ENCODE measurements at places on chromosomes 11 and 22.

DNA sequence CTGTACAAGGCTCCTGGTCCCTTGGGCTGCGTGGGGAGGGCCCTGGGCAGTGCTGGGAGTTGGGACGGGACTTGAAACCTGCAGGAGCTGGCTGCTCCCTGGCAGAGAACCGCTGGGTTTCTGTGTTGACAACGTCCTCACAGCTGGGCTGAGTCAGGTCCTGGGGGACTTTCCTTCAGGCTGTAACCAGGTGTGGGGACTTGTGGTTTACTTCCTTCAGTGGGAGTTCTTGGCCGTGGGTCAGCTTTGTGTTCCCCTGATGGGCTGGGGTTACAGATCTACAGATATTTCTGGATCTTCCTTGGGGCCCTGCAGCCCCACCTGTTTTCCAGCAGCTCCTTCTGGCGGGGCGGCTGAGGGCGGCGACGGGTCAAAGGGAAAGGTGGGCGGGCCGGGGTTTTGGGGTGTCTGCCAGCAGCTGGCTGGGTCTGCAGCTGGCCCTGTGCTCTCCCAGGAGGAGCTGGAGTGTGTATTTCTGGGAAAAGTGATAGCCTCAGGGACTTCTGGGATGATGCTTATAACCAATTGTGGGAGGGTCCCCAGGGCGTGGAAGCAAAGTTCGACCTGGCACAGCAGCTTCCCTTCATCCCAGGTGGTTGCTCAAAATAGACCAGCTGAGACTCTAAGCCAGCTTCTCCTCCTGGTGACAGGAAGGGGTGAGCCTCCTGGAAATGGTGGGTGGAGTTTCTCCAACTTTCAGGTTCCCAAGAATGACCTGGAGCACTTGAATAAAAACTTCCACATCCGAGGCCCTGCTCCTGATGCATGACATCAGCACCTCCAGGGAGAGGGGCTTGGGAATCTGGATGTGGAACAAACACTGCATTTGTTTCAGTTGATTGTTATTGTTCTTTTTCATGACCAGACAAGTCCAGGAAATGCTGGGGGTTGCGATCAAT is 19.1 kb downstream of the ST14 start:
- DNase-seq, result no peak

DNA sequence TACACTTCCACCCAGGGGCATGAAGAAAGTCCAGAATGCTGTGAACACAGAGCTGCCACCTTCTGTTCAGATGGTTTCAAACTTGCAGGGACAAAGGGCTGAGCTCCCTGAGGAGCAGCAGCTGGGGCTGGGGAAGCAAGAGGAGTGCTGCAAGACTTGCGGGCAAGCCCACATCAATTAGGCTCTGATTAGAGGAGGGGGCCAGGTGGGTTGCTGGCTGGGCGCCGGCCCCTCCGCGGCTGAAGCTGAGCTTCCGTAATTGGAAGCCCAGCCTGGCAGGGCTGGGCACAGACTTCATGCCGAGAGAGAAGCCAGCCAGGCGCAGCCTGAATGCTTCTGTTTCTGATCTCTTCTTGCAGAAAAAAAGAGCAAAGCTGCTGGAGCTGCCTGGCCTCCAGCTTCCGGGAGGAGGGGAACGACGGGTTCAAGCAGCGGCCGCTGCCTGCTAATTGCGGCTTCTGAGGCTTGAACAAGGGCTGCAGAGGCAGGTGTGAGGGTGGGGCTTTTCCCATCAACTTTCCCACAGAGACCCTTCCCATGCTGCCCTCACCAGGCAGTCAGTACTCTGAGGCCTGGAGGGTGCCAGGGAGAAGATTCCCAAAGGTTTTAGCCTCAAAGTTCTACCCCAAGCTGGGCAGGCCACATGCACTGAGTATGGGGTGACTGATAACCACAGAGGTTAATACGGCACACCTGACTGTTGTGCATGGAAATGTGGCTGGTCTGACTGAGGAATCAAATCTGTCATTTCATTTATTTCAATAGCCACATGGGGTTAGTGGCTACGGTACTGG is 91.1 kb upstream of the LMO1 start:
- no peak for DNase-seq

- no peak for DNase-seq
Measured at GRCh38 chr22:25898707-25899365, 156.8 kb downstream of the MYO18B start.

DNA sequence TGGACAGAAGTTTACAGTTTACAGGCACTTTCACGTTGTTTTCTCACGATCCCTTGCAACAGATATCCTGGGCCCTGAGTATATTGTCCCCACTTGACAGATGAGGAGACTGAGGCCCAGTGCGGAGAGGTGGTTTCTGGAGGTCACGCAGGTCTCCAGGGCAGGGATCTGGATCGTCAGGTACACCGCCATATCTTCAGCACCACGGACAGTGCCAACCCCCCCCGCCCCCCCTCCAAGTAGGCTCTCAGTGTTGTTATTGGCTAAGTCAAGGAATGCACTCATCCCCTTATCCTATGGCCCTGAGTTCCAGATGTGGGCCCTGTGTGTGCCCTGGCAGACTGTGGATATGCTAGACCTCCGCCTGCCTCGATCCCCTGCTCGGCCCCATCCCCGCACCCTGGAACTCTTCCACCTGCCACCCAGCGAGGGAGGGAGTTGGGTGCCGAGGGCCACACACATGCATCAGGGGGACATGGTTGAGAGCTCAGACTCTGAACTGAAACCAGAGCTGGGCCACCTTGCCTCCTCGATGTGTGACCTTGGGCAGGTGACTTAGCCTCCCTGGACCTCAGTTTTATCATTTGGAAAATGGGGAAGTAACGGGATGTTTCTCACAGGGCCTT is 37.5 kb downstream of the MPPED1 start:
- no peak for DNase-seq

GRCh38 chr22:26891429-26891828 is 234.0 kb downstream of the MIAT start:
- DNase-seq, result no peak

DNA sequence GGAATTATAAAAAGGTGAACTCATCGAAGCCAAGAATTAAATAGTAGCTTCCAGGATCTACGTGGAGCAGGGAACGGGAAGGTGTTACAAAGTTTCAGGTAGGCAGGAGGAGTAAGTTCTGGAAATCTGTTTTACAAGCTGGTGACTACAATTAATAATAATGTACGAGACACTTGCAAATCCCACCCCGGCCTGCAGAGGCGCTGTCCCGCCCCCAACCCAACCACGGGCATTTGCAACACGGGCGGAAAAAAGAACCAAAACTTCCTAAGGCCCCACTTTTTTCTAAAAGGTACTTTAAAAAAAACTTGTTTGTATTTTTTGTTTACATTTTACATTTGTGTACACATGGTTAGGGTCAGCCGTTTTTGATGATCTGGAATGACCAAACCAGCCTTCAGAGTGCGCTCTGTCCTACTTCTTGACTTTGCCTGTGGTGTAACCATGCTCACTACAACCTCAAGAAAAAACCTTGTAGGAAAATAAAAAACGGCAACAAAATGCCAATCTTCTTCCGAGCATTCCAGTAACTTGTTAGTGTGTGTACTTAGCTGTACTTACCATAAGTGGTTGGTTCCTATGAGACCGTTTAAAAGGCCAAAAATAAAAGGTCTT is 449.6 kb upstream of the B3GAT1 start:
- DNase-seq, result no peak

DNA sequence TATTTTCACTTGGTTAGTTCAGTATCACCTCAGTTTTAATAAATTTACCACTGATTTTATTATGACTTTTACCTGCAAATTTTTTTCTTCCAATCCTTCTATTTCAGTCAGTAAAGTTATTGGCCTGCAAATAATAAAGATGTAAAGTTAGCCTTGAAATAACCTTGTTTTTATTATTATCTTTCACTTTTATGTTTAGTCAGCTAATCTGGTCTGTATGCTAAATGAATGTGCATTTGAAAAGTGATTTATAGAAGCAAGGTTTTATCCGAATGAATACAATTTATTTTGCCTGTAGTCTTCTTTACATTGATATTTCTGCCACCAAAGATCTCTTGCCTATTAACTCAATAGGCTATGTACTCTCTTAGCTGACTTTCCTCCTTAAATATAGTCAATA is 425.7 kb downstream of the CNTN5 start:
- DNase-seq, result no peak

- no peak for DNase-seq
Measured at GRCh38 chr11:32032478-32032877, 58.4 kb upstream of the RCN1 start.

DNA sequence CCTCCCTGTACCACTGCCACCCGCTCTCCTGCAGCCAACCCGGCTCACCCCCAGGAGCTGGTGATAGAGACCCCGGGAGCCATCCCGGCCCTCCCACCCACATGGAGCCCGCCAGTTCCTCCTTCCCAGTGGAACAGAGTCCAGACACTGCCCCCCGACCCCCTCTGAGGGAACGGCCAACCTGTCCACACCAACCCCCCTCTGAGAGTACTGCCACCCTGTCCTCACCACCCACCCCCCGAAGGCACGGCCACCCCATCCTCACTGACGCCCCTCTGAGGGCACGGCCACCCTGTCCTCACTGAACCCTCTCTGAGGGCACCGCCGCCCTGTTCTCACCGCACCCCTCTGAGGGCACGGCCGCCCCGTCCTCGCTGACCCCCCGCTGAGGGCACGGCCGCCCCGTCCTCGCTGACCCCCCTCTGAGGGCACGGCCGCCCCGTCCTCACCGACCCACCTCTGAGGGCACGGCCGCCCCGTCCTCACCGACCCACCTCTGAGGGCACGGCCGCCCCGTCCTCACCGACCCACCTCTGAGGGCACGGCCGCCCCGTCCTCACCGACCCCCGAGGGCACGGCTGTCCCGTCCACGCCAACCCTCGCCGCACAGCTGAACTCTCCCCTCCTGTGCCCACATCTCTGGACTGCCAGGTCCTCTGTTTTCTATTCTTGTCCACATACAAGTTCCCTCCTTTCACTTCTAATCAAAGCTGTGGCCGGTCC is 18.0 kb downstream of the TOLLIP start:
- no peak for DNase-seq

- DNase-seq, result no peak
Measured at GRCh38 chr22:28759861-28760560, 12.5 kb upstream of the CCDC117 start.

DNA sequence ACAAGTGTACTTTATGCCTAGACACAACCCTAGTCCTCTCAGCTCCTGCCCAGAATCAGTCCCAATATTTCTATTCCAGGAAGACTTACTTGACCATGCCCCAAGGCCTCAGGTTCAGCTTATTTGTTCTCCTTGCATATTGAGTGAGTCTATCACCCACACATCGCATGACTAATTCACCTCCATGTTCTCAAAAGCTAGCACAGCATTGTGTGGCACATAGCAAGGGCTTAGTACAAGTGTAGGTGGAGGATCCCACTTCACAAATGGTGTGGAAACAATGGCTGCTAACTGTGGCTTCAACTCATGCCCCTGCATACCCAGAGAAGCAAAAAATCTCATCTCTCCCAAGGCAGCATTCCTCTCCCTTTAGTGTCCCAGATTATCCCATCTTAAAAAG is 602.6 kb upstream of the API5 start:
- DNase-seq, result no peak

DNA sequence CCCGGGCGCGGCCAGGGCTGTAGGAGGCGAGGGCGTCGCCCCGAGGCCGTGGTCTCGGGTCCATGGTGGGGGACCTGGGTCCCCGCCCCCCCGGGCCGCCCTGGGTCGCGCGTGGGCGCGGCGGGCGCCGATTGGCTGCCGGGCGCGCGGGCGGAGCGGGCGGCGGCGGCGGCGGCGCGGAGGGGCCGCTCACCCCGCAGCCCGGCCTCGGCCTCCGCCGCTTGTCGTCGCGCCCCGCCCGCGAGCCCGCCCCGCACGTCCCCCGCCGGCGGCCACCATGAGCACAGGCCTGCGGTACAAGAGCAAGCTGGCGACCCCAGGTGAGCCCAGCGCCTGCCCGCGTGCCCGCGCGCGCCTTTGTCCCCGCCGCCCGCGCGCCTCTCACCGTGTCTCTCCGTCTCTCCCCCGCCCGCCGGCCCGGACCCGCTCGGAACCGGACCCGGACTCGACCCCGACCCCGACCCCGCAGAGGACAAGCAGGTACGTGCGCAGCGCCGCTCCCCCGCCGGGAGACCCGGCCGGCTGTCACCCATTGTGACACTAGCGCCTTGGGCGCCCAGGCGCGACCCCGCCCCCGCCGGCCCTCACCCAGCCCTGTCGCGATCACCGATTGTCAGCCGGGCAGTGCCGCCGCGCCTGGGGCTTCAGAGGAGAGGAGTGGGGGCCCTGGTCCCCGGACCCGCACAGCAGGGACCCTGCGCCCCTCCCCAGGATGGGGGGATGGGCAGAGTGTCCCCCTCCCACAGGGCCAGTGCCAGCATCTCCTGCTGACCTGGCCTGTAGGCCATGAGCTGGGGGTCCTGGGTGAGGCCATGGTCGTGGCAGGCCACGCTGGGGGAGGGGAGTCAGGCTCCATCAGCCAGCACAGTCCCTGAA is at the start of gene SEPTIN5:
Gene SEPTIN5, plus strand, starts transcription at position 192 of the 876 bp plus-strand sequence. Its CDS starts 86 bp downstream, at position 278.
- no peak for DNase-seq

- no peak for DNase-seq
Measured at GRCh38 chr11:59201353-59201752, 11.4 kb downstream of the MPEG1 start.

DNA sequence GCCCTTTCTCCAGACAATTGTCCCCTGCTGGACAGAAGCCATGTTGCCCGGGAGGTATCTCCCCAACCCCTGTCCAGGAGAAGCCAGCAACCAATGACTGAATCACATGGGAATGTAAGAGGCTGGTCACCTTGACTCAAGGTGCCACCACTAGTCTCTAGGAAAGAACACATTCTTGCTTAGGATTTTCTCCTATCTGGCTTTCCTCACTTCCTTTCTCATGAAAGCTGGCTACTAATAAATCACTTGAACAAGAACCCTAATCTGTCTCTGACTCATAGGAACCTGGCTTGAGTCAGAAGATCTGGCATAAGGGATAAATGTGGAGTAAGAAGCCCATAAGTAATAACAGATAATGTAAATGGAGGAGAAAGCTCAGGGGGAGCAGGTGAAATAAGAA is 101.4 kb upstream of the C11orf87 start:
- no peak for DNase-seq

DNA sequence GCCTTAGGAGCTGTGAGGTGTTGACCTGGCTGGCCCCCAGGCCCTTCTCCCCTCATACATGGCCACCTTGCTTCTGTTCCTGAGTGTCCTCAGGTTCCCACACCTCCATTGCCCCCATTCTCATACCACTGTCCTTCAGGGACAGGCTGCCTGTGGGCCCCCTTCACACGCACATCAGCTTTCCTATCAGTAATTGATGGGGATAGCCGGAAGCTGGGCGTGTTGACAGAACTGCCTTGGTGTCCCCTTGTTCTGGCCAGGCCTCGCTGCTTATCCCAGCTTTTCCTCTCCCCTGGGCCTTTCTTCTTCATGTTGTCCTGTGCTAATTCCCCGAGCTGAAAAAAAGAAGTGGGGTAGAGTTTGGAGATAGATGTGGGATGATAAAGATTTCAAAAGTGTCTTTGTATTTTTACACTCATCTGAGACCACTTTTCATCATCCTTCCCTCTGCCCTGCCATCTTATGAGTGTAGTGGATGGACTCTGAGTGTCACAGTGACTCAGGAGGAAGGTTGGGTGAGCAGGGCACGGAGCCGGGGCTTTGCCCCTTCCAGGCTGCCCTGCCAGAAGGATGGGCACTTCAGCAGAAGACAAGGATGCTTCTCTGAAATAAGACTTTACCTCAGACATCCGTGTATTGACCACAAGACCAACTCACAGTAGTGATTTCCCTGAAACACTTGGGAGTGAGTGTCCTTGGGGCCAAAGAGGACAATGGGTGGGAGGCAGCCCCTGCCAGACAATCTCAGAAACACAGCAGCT is 42.8 kb downstream of the MED15 start:
- no peak for DNase-seq

GRCh38 chr11:8384199-8384821 is 120.6 kb upstream of the LMO1 start:
- no peak for DNase-seq
